ENCODE measurements at places on chromosomes 16 and 17.
A peak's percentile ranks its signal among the peaks of the same experiment; 100 is the strongest.

- DNase-seq = no peak
Measured at GRCh38 chr16:55021595-55022475, 91.2 kb downstream of the IRX5 start.

DNA sequence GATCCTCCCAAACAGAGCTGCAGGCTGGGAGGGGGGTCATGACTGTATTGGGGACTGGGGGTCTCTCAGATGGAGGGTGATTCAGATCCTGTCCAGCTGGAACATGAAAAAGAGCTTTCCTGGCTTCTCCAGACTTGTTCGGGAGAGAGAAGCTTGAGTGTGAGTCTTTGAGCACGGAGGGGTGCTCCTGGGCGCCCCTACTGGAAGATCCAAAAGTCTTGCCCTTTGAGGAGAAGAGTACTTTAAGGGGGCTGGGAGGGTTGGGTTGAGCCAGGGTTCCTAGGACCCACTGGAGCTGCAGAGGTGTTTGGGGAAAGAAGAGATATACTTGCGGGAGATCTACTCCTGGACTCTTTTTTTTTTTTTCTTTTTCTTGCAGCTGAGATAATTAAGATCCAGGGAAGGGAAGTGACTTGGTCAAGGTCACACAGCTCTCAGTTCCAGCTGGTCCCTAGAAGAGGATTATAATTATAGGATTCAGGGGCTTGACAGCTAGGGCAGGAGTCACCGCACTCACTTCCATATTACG, 8.4 kb downstream of the RARA start:
- DNase-seq = peak; percentile 65

- DNase-seq = no peak
Measured at GRCh38 chr17:31544186-31544585, 152.7 kb downstream of the RAB11FIP4 start.

- no peak for DNase-seq
Measured at GRCh38 chr17:73938706-73939105, 264.8 kb upstream of the RPL38 start.

DNA sequence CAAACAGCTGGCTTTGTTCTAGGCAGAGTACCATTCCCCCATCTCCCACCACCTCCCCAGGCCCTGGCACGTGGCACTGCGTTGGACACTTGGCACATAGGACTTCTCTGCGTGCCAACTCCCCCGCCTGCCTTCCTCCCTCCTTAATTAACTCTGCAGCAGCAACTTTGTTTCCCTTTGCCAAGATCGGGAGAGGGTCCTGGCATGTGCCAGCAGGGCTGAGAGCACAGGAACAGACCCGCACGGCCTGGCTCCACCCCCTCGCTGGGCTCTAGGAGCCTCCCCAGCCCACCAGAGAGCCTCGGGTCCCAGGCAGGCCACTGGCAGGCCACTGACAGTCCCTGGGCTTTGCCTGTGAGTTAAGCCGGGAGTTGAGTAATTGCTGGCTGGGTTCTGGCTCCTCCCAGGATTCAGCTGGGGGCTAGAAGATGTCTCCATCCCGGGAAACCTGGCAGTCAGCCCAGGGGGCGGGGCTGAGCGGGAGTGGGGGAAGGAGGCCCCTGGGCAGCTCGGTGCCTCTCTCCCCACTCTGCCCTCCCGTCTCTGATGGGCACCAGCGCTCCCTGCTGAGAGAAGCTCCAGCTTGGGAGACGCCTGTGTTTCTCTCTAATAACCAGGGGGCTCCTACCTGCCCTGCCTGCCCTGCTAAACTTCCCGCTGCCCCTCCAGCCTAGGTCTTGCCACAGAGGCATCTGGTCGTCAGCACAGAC, 224.0 kb upstream of the TNRC6C start:
- no peak for DNase-seq

DNA sequence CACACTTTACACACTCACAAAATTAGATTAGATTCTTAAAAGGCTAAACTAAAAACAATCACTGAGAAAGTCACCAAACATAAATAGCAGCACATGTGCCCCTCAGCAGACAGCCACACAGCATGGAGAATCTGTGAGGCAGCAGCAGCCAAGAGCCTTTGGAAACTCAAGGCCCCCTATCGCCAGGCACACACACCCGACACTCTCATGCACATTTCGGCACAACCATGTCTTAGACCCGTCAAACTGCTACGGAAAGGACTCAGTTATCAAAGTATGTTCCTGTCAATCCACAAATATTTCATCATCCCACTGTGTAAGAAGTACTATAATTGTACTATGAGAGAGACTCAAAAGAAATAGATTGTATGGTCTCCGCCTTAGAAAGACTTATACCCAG, 20.9 kb downstream of the UBE2O start:
- DNase-seq = no peak

- no peak for DNase-seq
Measured at GRCh38 chr16:66360624-66361324, 5.7 kb upstream of the CDH5 start.

DNA sequence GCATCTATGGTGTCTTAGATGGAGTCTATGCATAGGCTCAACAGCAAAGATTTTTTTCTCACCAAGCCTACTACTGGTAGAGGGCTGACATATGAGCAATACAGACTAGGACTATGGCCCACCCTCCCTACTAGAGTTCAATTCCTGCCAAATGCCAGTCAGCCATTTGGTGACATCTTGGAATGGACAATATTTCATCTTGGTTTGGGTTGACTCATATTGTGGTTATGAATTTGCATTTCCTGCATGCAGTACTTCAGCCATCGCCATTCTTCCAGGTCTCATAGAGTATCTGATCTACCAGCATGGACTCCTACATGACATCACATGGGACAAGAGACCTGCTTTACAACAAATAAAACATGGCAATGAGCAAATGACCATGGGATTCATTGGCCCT, 778.1 kb upstream of the SOX9 start:
- DNase-seq = no peak

- no peak for DNase-seq
Measured at GRCh38 chr16:71303938-71304337, 14.7 kb upstream of the CMTR2 start.

Measured in activated CD4-positive, alpha-beta T cell treated with anti-CD3 and anti-CD28 coated beads for 48 hours (primary cell).